ENCODE measurements at places on chromosomes 2 and 18. TPM values are rescaled to one million over a fixed set of nuclear protein-coding genes. Genes with fewer than 3 reads are reported as not detected.

Gene ALPG
- not detected for total RNA-seq

Gene NGEF
- 2.2 TPM for total RNA-seq

Gene SGPP2
- total RNA-seq, result 0.17 TPM

Gene AFF3
- 11.3 TPM for total RNA-seq

Gene UGT1A3
- total RNA-seq, result not detected

Gene IL36G
- not detected for total RNA-seq

Gene SYT4
- not detected for total RNA-seq

Gene PLCL1
- total RNA-seq, result 0.17 TPM
